ENCODE measurements at places on chromosomes 4 and X.

GRCh38 chr4:110198435-110199416 is at the start of gene ELOVL6:
ELOVL6 (minus strand) TSS chr4:110198615; CDS start chr4:110198335, 280 bp downstream.
- peak; percentile 63 for DNase-seq

- DNase-seq, result no peak
These were observed 4.7 kb downstream of the CPLX1 start for GRCh38 chr4:821181-821591.

DNA sequence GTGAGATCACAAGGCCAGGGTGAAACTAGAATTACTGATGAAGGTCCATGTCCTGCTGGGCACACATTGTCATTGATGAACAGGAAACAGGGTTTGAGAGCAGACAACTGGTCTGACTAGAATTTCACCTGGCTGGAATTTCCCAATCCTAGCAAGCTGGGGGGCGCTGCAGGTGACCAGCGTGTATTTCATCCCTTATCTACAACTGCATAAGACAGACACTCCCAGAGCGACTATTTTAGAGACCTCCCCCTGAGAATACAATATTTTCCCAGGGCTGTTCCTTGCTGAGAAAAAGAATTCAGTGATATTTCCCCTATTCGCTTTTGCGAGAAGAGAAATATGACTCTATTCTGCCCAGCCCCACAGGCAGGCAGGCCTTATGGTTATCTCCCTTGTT is 432.6 kb upstream of the GALNT7 start:
- no peak for DNase-seq

DNA sequence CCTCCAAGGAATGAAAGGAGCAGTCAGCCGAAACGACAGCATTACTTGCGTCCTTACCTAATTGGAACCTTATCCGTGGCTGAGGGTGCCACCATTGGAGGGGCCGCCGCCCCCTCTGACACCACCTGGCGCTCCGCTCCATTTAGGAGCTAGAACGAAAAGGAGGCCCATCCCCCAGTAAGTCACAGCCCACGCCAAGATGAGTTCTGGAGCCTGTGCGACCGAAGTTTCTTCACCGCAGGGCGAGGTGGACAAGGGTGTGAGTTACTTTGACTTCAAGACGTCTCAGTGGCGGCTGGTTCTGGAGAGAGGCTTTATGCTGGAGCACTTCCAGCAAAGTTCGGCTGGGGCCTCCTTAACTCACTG is 729 bp upstream of the IRF2 start:
- peak; percentile 59 for DNase-seq

DNA sequence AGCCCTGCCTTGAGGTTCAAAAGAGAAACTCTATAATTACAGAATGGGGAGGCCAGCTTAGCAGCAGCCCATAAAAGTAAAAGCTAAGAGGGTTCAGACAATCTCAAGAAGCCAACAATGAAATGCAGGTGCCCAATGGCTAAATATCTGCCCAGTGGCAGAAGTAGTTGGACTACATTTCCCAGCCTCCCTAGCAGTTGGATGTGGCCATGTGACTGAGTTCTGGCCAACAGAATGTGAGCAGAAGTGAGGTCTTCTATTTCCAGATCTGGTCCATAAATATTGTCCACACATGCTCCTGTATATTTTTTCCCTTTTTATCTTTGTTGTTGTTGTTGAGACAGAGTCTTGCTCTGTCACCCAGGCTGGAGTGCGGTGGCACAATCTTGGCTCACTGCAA is 127.9 kb upstream of the NHS start:
- DNase-seq, result no peak

DNA sequence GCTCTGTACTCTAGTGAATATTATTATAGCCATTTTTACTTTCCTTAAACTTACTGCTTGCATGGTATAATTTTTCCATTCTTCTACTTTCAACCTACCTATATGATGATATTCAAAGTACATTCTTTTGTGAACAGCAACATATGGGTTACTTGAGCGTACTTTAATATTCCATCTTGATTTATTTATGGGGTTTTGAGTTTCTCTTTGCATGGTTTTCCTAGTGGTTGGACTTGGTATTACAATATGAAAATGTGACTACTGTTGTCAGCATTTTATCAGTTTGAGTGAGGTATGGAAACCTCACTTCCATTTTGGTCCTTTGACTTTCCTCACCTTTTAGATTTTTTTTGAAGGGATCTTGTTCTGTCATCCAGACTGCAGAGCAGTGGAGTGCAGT is 35.9 kb downstream of the ADGRG4 start:
- no peak for DNase-seq

- DNase-seq, result no peak
These were observed 12.1 kb downstream of the ARMCX6 start for GRCh38 chrX:101605728-101606127.

GRCh38 chrX:14386981-14387380 is 142.4 kb upstream of the GLRA2 start:
- no peak for DNase-seq

- no peak for DNase-seq
These were observed 96.6 kb upstream of the IL13RA1 start for GRCh38 chrX:118630848-118631247.

DNA sequence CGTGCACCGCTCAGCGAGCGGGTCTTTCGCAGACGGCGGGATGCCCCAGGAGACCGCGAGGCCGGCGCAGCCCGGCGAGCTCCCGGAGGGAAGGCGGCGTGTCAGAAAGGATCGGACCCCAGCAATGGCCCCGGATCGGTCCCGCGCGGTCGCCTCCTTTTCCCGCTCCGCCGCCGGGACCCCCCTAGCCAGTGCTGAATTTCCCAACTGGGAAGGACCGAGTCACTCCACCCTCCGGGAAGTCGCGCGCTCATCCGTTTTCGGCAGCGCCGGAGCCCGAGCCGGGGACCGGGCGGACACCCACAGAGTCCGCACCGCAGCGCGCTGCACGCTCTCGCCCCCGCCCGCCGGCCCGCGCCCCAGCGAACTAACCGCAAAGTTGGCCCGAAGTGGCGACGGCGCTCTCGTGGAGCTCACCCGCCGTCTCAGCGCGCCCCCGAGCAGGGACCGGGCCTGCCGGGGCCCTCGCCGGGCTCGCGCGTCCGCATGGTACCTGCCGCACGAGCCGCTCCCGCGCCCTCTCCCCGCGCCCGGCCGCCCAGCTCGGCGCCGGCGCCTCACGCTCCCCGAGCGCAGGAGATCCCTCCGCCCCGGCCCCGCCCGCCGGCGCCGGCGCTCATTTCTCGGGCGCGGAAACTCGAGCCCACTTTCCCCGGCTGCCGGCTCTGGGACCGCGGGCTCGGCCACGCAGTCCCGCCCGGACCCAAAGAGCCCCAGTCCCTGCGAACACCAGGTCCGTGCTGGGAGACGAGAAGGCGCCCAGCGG is at the start of gene FAT1:
Gene FAT1 (minus strand): TSS at position 565 of the 766 bp plus-strand sequence. CDS start 14,029 bp downstream, outside the sequence.
- DNase-seq, result peak; percentile 89

- no peak for DNase-seq
These were observed 10.5 kb downstream of the KLF3 start for GRCh38 chr4:38674258-38675144.

DNA sequence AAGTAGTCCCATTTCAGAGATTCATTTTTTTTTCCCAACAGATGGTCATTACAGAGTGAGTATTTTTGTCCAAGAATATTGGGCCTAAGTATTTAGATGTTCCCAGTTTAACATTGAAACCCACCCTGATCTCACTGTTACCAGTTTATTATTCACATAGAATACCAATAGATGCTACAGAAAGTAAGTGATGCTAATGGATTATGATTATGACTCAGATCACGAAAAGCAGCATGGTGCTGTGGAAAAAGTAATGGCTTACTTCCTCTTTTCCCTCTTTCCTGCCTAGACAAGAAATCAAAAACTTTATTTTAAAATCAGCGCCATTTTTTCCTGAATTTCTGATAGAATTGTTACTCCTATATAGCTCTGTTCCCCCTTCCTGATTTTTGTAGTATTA is 51.9 kb downstream of the GSPT2 start:
- no peak for DNase-seq

GRCh38 chr4:155891058-155891457 is 12.4 kb upstream of the TDO2 start:
- DNase-seq, result no peak

DNA sequence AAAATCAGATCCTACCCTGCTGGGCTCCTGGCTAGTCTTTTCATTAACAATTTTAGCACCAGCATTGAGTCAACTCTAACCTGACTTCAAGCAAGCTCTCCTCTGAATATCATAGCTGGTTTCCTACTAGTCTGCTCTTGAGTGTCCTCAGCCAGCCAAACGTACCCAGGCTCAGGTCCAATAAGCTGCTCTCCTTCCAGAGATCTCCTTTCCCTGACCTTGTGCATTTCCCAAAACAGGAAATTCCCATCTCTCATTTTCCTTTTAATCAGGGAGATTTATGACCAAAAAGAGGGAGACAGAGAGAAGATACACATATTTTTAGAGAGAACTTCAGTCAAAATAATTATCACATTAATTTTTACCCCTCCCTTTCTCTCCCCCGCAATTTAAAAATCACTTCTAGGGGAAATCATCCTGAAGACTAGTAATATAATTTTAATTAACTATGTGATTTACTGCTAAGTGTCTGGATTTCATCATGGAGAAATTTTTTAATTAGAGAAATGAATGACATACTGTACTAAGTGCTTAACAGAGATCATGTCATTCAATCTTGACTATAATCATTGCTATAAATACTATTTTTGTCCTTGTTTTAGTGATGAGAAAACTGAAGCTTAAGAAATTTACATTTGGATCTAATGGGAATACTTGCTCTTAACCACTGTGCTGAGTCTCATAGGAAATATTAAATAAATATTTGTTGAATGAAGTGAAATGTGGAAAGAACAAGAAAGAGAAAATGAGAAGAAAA is 421.7 kb upstream of the INTU start:
- DNase-seq, result no peak

DNA sequence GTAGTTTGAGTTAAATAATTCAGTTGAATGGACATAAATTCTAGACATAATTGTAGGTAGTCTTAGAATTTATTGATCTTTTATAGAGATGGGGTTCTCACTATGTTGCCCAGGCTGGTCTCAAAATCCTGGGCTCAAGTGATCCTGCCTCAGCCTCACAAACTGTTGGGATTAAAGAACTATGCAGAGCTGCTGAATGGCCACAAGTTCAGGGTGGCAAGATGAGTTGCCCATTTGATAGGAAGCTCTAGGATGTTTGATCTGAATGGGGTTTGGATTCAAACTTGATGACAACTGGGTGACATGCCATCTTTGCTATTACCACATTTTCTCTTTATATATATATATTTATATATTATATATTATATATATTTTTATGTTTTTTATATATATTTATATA is 3.6 kb downstream of the RPL36A start:
- no peak for DNase-seq

DNA sequence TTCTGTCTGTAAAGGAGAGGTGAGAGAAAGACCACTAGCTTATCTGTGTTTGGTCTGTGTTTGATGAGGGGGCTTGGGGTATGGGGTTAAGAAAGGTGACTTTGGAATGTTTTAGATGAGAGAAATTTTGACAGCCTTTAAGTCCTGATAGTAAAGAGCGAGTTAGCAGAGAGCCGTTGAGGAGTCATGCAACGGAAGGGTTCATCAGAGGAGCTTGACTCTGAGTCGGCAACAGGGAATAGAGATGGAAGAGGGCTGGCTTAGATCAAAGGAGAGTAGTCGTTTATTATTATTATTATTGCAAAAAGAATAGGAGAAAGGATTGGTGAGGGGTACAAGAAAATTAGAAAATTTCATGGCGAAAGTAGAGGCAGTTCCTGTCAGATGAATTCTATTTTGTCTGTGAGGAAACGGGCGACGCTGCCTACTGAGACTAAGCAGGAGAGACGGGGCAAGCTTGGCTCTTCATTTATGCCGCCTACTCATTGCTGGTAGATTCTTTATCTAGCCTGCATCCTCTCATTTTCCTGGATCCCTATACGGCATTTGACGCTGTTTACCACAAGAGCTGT is 473 bp upstream of the VAMP7 start:
- DNase-seq, result peak; percentile 6

GRCh38 chrX:23509256-23509655 is 158.0 kb upstream of the PRDX4 start:
- no peak for DNase-seq
